Activated naive CD8-positive, alpha-beta T cell treated with anti-CD3 and anti-CD28 coated beads, Interleukin-2, amount 10 ng/mL, durations not matched to agents 7 days and 5 days (primary cell): ENCODE measurements at places on chromosomes 7 and 10. TPM values are rescaled to one million over a fixed set of nuclear protein-coding genes. Genes with fewer than 3 reads are reported as not detected.

DNA sequence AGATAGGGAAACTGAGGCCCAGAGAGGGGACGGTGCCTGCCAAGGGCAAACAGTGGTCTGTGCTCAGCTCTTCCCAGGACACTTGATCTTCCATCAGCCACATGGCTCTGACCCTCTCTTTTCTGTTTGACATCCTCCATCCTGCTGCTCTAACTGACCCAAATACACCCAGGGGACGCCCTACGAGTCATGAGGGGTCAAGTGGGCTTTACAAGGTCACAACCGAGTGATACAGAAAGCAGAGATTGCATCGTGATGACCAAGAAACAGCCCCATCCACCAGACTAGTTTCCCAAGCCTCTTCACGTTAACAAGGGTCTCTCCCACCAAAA lies 131.2 kb upstream of the UNC5B start:
- no peaks in the 10 kb centered on the region for H3K4me1 ChIP-seq
- H3K36me3 ChIP-seq, result no peaks in the 10 kb centered on the region
- H3K27ac ChIP-seq, result no peak overlapping the region

- no peaks in the 10 kb centered on the region for H3K27me3 ChIP-seq
- peak overlapping the region; percentile 63 for H3K27ac ChIP-seq
- peak overlapping the region; percentile 64 for H3K4me3 ChIP-seq
Measured at GRCh38 chr7:24898691-24899090, 81.3 kb downstream of the OSBPL3 start.

- H3K4me3 ChIP-seq, result no peak overlapping the region
- peaks cover 12% of the 10 kb centered on the region for H3K27me3 ChIP-seq
- no peaks in the 10 kb centered on the region for H3K36me3 ChIP-seq
- peaks cover 16% of the 10 kb centered on the region for H3K4me1 ChIP-seq
Measured at GRCh38 chr7:142303650-142304049, 45.8 kb upstream of the PRSS58 start.

GRCh38 chr10:27833792-27834191 lies 88.2 kb upstream of the MKX start:
- no peak overlapping the region for H3K4me3 ChIP-seq
- H3K36me3 ChIP-seq, result no peaks in the 10 kb centered on the region
- H3K27ac ChIP-seq, result no peak overlapping the region
- H3K4me1 ChIP-seq, result no peaks in the 10 kb centered on the region
- DNase-seq, result no peak

Gene GFRA1
- total RNA-seq, result not detected

DNA sequence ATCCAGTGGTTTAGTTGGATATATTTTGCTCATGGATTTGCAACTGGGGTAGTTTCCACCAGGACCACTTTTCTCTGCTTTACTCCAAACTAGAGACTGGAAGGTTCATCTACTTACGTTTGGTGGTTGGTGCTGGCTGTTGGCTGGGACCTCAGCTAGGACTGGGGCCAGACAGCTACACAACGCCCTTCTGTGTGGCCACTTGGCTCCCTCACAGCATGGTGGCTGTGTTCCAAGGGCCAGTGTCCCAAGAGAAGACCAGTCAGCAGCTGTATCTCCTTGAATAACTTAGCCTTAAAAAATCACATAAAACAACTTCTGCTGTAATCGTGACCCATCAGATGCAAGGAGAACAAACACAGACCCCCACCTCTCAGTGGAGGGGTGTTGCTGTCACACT lies 4.2 kb upstream of the KCNH2 start:
- no peak for DNase-seq
- H3K4me3 ChIP-seq, result no peak overlapping the region
- H3K27ac ChIP-seq, result no peak overlapping the region

- H3K27me3 ChIP-seq, result no peaks in the 10 kb centered on the region
- no peak overlapping the region for H3K27ac ChIP-seq
- no peak overlapping the region for H3K4me3 ChIP-seq
- H3K36me3 ChIP-seq, result no peaks in the 10 kb centered on the region
Measured at GRCh38 chr7:24510759-24511158, 62.5 kb upstream of the PALS2 start.

DNA sequence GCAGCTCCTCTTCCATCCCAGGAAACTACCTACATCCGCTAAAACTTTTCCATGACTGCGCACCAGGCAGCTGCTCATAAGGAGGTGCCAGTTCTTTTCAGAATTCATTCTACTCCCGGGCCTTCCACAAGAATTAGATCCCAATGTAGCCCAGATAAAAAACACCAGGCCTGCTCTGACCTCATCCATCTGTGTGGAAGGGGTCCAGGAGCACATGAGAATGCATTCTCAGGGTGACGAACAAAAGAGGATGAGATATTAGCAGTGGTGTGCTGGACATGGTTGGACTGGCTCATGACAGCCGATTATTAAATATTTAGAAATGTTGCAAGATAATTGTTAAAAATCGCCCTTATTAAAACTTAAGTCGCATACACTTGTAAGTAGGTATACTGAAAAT lies 43.2 kb upstream of the STEAP1B start:
- no peak for DNase-seq
- H3K27ac ChIP-seq, result no peak overlapping the region
- peaks cover 4% of the 10 kb centered on the region for H3K4me1 ChIP-seq
- peaks cover 46% of the 10 kb centered on the region for H3K27me3 ChIP-seq
